ENCODE measurements at places on chromosomes 1 and 21. TPM values are rescaled to one million over a fixed set of nuclear protein-coding genes. Genes with fewer than 3 reads are reported as not detected.

The PLEKHN1 gene
- total RNA-seq, result 2.3 TPM

The CLDN17 gene
- total RNA-seq, result not detected

The CA6 gene
- total RNA-seq, result 1.6 TPM

The KRTAP13-2 gene
- not detected for total RNA-seq

The NMNAT1 gene
- total RNA-seq, result 13.7 TPM

The C1orf226 gene
- 0.26 TPM for total RNA-seq

DNA sequence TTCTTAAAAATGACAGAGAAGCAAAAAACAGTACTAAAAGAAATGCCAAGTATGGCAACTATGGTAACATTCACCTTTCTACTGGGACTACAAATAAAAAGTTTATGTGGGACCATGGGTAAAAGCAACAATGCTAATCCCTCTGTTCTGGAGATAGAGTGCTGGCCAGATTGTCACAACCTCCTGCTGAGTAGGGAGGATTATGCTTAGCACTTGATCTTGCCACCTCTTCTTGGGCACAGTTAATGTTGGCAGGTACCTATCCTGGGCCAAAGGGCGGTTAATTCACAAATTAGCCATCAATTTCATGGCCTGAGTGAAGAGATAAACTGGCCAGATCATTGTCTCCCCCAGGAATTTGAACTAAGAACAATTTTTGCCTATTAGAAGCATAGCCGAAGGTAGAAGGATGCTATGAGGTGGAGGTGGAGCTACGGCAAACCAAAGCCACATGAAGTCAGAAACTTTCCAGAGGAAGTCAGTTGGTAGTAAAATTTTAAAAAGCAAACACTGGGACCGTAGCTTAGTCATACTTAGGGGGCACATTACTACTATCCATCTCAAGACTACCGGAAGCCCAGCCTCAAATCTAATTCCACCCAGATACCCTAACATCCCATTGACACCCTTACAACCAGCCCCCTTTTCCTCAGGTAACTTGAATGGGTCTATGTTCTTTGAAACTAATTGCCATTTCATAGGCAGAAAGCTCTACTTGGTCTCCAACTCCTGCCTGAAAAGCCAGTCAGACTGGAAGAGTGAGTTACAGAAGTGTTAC lies 2.7 kb downstream of the SCYL3 start:
- peak overlapping the region; percentile 86 for H3K27ac ChIP-seq
- peaks cover 8% of the 10 kb centered on the region for H3K36me3 ChIP-seq
- peak; percentile 52 for DNase-seq
- peaks cover 64% of the 10 kb centered on the region for H3K4me1 ChIP-seq

DNA sequence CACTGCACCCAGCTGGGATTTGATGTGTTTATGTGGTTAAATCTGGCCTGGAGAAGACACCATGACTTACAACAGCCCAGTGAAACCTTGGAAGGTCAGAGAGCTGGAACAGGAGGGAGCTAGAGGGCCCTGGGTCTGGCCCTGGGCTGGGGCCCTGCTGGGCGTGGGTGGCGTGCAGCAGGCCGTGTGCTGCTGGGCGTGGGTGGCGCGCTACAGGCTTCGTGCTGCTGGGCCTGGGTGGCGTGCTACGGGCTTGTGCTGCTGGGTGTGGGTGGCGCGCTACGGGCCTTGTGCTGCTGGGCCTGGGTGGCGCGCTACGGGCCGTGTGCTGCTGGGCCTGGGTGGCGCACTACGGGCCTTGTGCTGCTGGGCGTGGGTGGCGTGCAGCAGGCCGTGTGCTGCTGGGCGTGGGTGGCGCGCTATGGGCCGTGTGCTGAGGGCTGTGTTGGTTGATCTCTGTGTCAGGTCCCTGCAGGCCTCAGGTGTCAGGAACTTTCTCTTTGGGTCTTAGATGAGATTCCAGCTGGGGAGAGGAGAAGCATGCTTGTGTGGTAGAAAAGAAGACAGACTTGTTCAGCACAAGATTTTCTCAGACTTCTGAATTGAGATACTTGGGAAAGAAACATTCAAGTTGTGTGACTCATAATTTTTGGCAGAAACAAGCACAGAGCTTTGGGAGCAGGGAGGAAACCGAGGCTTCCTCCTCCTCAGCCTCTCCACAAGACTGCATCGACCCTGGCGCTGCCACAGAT lies 66.0 kb downstream of the COL18A1 start:
- peak; percentile 26 for DNase-seq
- H3K27ac ChIP-seq, result no peak overlapping the region
- peaks cover 9% of the 10 kb centered on the region for H3K4me1 ChIP-seq

GRCh38 chr1:113282008-113282892 lies 108.1 kb upstream of the MAGI3 start:
- H3K4me3 ChIP-seq, result no peak overlapping the region
- no peak for DNase-seq
- H3K27me3 ChIP-seq, result peaks cover 16% of the 10 kb centered on the region
- H3K36me3 ChIP-seq, result no peaks in the 10 kb centered on the region
- no peak overlapping the region for H3K27ac ChIP-seq
- H3K4me1 ChIP-seq, result no peaks in the 10 kb centered on the region

DNA sequence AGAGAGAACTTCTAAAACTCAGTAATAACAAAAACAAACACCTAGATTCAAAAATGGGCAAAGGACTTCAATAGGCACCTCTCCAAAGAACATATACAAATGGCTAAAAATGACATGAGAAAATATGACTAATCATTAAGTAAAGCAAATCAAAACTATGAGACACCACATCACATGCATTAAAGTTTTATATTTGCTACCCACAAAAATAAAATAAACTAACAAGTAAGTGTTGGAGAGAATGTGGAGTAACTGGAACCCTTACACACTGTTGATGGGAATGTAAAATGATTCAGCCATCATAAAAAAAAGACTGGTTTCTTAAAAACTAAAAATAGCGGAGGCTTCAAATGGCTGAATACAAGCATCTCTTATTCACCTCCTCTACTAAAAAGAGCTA lies 262.1 kb upstream of the PKN2 start:
- H3K36me3 ChIP-seq, result no peaks in the 10 kb centered on the region
- no peak overlapping the region for H3K4me3 ChIP-seq
- no peaks in the 10 kb centered on the region for H3K27me3 ChIP-seq
- no peaks in the 10 kb centered on the region for H3K4me1 ChIP-seq
- no peak for DNase-seq
- H3K27ac ChIP-seq, result no peak overlapping the region

GRCh38 chr21:37367703-37368540 lies 1.3 kb downstream of the DYRK1A start:
- H3K4me3 ChIP-seq, result peak overlapping the region; percentile 91
- peak; percentile 47 for DNase-seq
- H3K27ac ChIP-seq, result peak overlapping the region; percentile 94
- peaks cover 2% of the 10 kb centered on the region for H3K36me3 ChIP-seq

- no peak overlapping the region for H3K4me3 ChIP-seq
- H3K27me3 ChIP-seq, result no peaks in the 10 kb centered on the region
- H3K36me3 ChIP-seq, result no peaks in the 10 kb centered on the region
Measured at GRCh38 chr1:155570593-155570990, 8.0 kb upstream of the ASH1L start.

DNA sequence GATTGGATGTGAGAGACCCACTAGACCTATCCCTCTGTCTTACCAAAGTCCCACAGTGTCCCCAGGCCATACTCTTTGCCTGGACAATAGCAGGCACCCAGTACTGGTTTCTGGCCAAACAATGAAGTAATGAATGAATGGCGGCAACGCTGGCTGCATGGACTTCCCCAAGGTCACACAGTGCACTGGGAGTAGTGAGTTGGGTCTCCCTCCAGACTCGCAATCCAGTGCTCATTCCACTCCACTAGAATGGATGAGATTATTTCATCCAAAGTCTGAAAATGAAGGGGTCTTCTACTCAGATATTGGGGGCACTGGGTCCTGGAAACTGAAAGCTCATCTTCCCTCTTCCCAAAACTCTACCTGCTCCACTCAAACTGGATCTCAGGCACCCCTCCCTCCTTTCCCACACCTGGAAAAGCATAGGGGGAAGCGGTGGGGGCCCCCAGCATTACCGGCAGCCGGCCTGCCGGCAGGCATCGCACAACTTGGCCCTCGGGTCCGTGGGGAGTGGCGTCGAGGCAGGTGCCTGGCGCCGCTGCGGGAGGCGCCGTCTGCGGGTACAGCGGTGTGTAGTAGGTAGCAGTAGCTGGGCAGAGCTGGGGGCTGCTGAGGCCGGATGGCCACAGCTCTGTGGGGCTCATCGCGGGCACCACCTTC lies 816 bp downstream of the E2F2 start:
- DNase-seq, result peak; percentile 53
- peak overlapping the region; percentile 85 for H3K4me3 ChIP-seq
- H3K27me3 ChIP-seq, result peaks cover 6% of the 10 kb centered on the region
- peaks cover 1% of the 10 kb centered on the region for H3K36me3 ChIP-seq
- H3K27ac ChIP-seq, result no peak overlapping the region

DNA sequence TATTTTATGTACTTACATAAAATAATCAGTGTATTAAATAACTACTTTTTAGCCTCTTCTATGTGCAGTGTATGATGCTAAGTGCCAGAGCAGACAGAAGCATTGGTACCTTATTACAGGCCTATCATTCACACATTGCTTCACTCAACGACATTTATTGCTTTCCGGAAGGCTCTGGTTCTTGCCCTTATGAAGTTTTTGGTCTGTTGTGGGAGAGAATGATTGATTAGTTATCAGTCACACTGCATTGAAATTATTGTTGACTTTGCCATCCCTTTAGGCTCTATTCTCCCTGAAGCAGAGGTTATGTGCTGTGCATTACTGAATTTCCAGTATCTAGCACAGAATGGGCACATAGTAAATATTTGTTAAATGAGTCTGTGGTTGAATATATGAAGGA lies 178.0 kb downstream of the HHAT start:
- no peak for DNase-seq
- peaks cover 6% of the 10 kb centered on the region for H3K27me3 ChIP-seq
- no peak overlapping the region for H3K27ac ChIP-seq
- H3K36me3 ChIP-seq, result no peaks in the 10 kb centered on the region

- H3K27ac ChIP-seq, result peak overlapping the region; percentile 33
- H3K4me1 ChIP-seq, result peaks cover 94% of the 10 kb centered on the region
- DNase-seq, result no peak
Measured at GRCh38 chr1:206738370-206739366, 31.9 kb upstream of the IL19 start.

DNA sequence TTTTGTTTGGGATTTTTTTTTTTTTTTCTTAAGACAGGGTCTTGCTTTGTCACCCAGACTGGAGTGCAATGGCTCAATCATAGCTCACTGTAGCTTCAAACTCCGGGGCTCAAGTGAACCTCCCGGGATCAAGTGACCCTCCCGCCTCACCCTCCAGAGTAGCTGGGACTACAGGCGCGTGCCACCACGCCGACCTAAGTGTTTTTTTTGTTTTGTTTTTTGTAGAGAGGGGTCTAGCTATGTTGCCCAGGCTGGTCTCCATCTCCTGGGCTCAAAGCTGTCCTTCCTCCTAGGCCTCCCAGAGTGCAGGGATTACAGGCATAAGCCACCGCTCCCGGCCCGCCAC lies 776 bp downstream of the HLCS start:
- peaks cover 6% of the 10 kb centered on the region for H3K36me3 ChIP-seq
- no peak for DNase-seq
- no peaks in the 10 kb centered on the region for H3K27me3 ChIP-seq
- H3K27ac ChIP-seq, result peak overlapping the region; percentile 92
- peak overlapping the region; percentile 92 for H3K4me3 ChIP-seq

DNA sequence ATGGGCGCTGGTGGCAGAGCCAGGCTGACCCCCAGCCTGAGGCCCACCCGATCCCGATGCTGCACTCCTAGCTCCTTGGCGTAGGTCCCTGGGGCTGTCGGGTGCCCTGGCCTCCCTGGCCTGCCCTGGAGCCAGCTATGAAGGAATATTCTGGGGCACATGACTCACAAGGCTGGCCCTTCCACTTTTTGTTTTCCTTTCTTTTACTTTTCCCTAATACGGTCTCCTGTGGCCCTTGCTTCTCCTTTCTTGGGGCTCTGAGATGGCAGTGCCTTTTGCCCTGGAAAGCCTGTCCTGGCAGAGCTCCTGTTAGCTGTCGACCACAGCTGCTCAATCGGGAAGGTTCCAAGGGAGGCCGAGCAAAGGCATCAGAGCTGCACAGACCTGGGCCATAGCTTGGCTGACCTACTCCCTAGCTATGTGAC lies 22.1 kb downstream of the ARHGEF10L start:
- H3K27ac ChIP-seq, result no peak overlapping the region
- no peaks in the 10 kb centered on the region for H3K36me3 ChIP-seq
- no peaks in the 10 kb centered on the region for H3K27me3 ChIP-seq
- H3K4me3 ChIP-seq, result no peak overlapping the region
- no peak for DNase-seq
- H3K4me1 ChIP-seq, result no peaks in the 10 kb centered on the region

DNA sequence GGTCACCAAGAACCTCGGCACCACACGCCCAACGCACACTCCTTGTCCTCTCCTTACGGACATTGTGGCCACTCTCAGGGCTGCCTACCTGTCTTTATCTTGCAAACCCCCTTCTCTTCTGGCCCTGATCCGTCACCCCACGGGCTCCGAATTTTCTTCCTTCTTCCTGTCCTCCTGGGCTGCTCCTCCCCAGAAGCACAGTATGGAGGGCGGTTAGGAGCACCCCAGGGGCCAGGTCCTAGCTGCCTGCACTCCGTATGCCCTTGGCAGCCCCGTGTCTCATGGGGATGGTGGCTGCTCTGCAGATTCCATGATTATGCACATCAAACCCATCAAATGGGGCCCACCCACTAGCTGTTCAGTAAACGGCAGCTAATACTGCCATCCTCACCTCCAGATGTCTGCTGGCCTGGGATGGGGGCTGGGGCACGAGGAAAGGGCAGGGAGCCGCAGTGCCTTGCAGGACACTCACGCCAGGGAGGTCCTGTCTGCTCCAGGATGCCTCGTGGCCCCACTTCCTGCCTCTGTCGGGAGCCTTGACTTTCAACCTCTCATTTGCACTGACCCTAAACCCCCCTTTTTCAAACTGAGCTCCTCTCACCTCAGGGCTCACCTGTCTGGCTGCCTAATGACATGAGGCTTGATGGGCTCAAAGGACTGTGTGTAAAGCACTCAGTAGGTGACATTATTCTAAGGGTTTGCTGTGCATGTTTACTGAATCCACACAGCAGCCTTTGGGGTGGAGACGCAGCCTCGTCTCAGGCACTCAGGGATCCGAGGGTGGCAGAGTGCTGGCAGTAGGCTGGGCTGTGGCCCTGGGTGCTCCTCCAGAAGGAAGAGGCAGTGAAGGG lies 4.4 kb downstream of the TTC34 start:
- H3K27me3 ChIP-seq, result peaks cover 14% of the 10 kb centered on the region
- peaks cover 5% of the 10 kb centered on the region for H3K36me3 ChIP-seq
- no peak overlapping the region for H3K27ac ChIP-seq
- no peaks in the 10 kb centered on the region for H3K4me1 ChIP-seq
- DNase-seq, result no peak

- no peaks in the 10 kb centered on the region for H3K27me3 ChIP-seq
- H3K4me3 ChIP-seq, result no peak overlapping the region
- no peak for DNase-seq
- H3K36me3 ChIP-seq, result no peaks in the 10 kb centered on the region
- no peak overlapping the region for H3K27ac ChIP-seq
Measured at GRCh38 chr1:3236361-3236760, 167.4 kb downstream of the PRDM16 start.

Data from activated T-cell treated with anti-CD3 and anti-CD28 coated beads, Interleukin-2, amount 50 U/mL, for 72 hours (primary cell).